ENCODE measurements at places on chromosomes 3 and 15. TPM values are rescaled to one million over a fixed set of nuclear protein-coding genes. Genes with fewer than 3 reads are reported as not detected.

GNAI2 gene
- 466 TPM for total RNA-seq

CHP1 gene
- total RNA-seq = 57.0 TPM

PTH1R gene
- 21.9 TPM for total RNA-seq

IMPG2 gene
- total RNA-seq = 1.0 TPM

SPSB4 gene
- total RNA-seq = 5.5 TPM

DAPK2 gene
- 12.6 TPM for total RNA-seq

ZIC1 gene
- total RNA-seq = not detected

TRAT1 gene
- 13.2 TPM for total RNA-seq

LRTM1 gene
- 9.3 TPM for total RNA-seq

ROPN1 gene
- total RNA-seq = not detected

GABRG3 gene
- 19.6 TPM for total RNA-seq

GCHFR gene
- 21.9 TPM for total RNA-seq

GRK7 gene
- 0.26 TPM for total RNA-seq
